ENCODE measurements at places on chromosomes 13 and 19. TPM values are rescaled to one million over a fixed set of nuclear protein-coding genes. Genes with fewer than 3 reads are reported as not detected.
A peak's percentile ranks its signal among the peaks of the same experiment; 100 is the strongest.

- no peak for DNase-seq
Measured at GRCh38 chr19:7744199-7744786, 3.0 kb downstream of the CD209 start.

DNA sequence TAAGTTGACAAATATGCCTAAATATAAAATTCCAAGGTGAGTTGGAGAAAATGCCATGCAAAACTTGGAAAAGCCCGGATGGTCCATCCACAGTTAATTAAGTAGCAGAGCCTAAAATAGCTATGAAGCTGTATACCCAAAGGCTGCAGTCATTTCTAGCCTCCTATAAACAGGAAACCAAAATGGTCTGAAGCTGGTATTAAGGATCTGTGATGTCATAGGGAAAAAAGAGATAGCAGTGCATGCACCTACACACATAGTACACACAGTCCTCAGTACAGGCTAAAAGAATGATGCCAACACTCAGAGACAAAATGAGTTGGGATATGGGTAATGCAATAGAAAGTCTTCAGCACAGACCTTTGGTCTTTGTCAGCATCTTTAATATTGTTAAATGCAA, 736.9 kb downstream of the EFNB2 start:
- no peak for DNase-seq

- DNase-seq = no peak
Measured at GRCh38 chr13:108220041-108220440, 1.8 kb downstream of the ABHD13 start.

DNA sequence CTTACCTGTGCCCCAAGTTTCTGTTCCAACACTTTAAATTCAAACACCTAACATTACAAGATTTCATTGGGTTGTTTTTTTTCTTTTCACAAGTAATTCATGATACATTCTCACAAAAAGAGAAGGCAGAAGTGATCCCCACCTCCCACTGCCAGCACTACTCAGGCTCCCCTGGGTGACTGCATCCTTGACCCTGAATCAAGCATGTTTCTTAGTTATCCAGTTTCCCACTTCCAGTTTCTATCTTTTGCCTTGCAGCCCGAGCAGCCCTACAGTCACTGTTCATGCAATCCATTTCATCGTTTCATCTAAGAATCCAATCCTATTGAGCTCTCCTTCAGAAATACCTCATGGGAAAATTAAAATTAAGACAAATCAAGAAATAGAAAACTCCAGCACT, 61.4 kb downstream of the RNASEH2B start:
- no peak for DNase-seq

GRCh38 chr13:102584434-102584833, 12.4 kb upstream of the TPP2 start:
- DNase-seq = no peak

- no peak for DNase-seq
Measured at GRCh38 chr13:22062478-22063205, 391.8 kb downstream of the FGF9 start.

DNA sequence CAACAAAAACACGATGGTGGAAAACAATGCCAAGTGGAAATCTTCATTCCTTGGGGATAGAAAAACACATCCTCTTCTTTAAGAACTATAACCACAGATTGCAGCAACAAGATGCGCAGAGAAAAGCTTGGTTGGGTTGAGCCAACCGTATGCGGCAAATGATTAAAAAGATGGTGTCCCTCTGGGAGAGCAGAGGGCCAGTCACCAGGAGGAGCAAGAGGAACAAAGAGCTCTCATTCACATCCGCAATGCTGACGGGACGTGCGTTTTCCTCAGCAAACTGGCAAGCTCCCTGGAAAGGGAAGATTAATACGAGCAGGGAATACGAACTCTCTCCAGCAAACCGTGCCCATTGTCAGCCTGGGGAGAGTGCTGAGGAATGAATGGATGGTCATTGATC, 141.6 kb downstream of the KATNAL1 start:
- DNase-seq = no peak

GRCh38 chr13:38341149-38341692, 8.4 kb upstream of the UFM1 start:
- no peak for DNase-seq

GRCh38 chr19:10587022-10587838, at the start of gene AP1M2:
Gene AP1M2, minus strand, starts transcription at chr19:10587312. Its CDS starts 81 bp downstream, at chr19:10587231.
- DNase-seq = no peak

GRCh38 chr13:99267927-99268326, 9.7 kb upstream of the GPR18 start:
- DNase-seq = no peak

GRCh38 chr13:51453959-51454703, 1.3 kb upstream of the INTS6 start:
- peak; percentile 47 for DNase-seq

DNA sequence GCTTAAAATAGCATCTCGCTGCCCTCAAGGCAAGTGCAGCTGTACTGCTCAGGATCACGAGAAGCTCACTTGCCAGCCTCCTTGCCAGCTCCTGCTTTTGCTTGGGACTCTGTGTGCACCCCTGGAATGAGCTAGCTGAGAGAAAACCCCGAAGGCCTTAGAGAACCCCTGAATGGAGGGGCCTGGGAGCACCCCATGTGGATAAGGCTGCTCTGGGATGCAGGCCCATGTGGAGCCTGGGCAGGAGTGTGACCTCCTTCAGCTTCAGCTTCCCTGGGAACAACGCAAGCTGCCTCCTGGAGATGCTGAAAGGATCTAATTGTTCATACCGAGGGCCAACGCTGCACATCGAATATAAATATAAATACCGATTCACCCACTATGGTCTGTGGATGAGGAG, 109.2 kb downstream of the HSPH1 start:
- DNase-seq = no peak

DNA sequence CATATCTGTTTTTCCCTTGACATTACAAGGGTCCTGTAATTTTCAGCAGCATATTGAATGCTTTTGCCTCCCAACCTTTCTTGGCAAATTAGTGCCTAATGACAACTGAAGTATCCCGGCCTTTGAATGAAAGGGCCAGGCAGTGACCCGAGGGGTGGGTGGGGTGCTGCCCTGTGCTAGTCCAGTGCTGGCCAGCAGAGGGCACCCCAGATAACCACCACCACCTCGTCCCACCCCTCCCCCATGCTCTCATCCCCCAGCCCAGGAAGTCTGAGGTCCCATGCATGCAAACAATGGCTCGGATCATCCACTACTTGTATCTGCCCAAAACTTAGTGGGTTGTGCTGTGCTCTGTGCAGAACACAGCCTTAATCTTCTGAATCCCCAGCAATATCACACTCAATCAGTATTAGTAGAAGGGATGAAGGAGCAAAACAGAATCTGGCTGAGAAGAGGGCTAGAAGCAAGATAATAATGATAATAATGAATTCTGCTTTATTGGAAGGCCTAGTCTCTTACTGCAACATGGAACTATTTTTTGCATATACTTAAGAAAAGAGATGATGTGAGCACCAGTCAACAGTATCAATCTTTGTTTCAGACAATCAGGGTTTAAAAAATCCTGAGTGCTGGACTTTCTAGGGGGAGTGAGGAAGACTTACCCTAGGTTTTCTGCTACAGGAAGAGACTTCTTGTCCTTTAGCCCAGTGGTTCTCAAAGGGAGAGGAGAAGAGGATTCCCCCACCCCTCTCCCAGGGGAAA, 3.8 kb downstream of the ATP12A start:
- no peak for DNase-seq

DNA sequence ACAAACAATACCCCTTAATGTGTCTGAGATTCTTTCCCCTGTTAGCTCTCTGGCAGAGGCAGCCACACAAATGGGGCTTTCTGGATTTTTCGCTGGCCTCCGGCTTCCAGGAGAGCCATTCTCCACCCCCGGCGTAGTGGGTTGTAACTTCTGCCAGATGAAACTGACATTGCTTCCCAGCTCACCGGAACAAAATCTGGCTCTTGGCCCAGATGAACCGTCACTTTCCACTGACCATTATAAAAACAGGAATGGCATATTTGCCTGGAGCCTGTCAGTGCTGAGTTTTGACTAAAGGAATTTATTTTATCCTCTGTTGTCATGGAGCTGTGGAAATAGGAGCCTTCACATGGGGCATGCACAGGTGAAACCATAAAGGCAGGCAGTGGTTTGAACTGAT, 120.6 kb upstream of the GPR12 start:
- DNase-seq = no peak

DNA sequence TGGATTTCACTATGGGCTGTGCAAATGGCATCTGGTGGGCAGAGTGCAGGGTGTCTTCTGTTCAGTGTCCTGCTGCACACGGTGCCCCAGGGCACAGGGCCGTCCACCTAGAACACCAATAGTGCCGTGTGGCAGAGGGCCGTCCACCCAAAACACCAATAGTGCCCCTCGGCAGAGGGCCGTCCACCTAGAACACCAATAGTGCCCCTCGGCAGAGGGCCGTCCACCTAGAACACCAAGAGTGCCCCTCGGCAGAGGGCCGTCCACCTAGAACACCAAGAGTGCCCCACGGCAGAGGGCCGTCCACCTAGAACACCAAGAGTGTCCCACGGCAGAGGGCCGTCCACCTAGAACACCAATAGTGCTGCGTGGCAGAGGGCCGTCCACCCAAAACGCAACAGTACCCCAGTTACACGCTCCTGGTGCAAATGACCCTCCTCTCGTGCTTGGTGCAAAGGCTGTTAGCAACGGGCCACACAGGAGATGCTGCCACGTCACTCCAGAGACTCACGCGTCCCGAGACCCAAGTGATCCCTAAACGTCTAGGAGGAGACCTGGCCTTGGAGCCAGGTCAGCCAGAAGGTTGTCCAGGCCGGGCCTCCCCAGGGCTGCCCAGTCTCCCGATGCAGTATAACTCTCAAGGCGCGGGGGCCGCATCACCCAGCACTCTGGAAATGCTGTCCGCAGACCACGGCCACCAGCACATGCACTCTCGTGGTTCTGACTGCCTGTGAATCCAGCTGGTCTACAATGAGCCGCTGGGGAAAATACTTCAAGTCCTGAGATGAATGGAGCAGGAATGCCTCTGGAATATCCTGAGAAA, 51.5 kb downstream of the RASA3 start:
- peak; percentile 8 for DNase-seq

GRCh38 chr13:60074397-60074796, 89.3 kb downstream of the DIAPH3 start:
- DNase-seq = no peak

DNA sequence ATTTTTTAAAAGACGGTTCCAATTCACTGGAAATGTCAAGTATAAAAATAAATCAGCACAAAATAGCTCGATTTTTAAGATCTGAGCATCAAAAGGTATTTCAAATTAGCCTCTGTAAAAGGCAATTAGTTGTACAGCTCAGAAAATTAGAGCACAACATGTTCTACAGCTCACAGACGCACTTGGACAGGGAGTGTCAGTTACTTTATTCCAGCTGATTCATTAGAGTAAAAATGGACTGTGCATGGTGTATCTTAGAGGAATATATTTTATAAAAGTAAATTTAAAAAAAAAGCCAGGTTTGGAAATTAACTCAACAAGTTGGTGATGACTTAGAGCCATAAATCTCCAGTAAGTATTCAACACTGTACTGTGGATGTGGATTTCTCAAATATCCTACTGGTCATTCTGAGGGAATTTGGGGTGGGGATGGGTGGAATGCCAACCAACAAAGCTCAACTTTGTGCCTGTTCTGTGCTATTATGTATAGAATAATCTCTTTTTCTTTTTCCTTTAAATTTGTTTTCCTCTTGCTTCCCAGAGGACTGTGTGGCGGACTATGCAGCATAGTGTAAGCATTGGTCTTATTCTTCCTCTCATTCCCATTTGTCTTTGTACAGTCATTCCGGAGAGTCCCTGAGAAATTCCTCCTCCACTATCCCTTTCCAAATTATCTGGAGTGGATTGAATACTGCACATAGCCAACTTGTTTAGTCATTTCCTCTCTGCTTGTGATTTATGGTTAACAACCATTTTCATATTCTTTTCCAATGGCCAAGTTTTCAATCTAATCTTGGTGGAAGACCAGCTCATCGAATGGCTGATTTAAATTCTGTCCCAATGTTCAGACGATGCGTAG, 169.3 kb downstream of the DCT start:
- no peak for DNase-seq

DNA sequence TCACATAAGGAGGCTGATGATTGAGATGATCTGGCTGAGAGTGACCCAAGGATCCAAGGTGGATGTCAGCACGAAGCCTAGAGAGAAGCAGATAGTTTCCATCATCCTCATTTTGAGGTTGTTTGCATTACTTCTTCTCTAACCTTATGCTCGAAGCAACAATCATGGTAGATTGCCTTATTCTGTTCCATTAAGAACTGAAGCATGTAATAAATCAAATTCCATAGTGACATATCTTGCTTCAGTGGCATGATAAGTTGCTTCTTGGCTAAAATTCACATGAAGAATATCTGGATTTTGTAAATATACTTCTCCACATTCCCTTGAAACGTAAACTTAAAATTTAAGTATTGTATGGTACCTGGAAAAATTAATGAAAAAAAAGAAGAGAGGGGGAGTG, 377.8 kb upstream of the DACH1 start:
- DNase-seq = no peak

DNA sequence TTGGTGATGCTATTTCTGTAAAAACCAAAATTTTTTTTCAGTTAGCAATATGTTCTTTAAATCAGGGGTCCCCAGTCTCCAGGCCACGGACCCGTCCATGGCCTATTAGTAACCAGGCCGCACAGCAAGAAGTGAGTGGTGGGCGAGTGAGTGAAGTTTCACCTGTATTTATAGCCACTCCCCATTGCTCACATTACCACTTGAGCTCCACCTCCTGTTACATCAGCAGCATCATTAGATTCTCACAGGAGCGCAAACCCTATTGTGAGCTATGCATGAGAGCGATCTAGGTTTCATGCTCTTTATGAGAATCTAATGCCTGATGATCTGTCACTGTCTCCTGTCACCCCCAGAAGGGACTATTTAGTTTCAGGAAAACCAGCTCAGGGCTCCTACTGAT, 58.9 kb upstream of the SLC7A1 start:
- no peak for DNase-seq

DNA sequence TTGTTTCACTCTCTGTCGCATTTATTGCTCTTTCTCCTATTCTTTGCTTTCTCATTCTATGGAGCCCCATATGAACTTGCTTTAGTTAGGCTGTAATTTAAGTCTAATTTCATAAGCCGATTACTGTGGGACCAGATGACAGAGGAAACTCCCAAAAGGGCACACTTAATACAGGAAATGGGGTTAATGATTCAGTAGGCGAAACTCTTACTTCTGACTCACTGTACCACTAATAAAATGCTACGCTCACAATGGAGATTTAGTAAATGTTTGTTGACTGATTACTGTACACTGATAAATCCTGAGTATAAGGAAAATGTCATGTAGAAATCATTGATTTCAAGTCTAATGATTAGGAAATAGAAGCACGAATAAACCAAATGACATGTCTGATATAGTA, 276.4 kb downstream of the KLF5 start:
- no peak for DNase-seq

- DNase-seq = no peak
Measured at GRCh38 chr13:73913751-73914518, 220.3 kb downstream of the KLF12 start.

OR7D2 gene
- not detected for total RNA-seq

WDR87 gene
- not detected for total RNA-seq

RDH8 gene
- total RNA-seq = not detected

SMIM44 gene
- total RNA-seq = not detected

ZIM2 gene
- total RNA-seq = 19.3 TPM

IGFL4 gene
- total RNA-seq = not detected

JAK3 gene
- total RNA-seq = 35.2 TPM

SBK3 gene
- total RNA-seq = 0.32 TPM

SPACA4 gene
- total RNA-seq = not detected

CLEC17A gene
- total RNA-seq = not detected

MLNR gene
- not detected for total RNA-seq

Data from ovary (tissue), 10 donors.